Stimulated activated CD8-positive, alpha-beta memory T cell treated with anti-CD3 and anti-CD28 coated beads, Interleukin-4, amount 100 ng/mL, for 24 hours (primary cell): ENCODE measurements at places on chromosomes 2 and 18.

- no peak for DNase-seq
Measured at GRCh38 chr18:74898965-74899364, 301.3 kb downstream of the ZNF407 start.

- no peak for DNase-seq
Measured at GRCh38 chr2:150063931-150064548, 423.4 kb downstream of the RND3 start.

DNA sequence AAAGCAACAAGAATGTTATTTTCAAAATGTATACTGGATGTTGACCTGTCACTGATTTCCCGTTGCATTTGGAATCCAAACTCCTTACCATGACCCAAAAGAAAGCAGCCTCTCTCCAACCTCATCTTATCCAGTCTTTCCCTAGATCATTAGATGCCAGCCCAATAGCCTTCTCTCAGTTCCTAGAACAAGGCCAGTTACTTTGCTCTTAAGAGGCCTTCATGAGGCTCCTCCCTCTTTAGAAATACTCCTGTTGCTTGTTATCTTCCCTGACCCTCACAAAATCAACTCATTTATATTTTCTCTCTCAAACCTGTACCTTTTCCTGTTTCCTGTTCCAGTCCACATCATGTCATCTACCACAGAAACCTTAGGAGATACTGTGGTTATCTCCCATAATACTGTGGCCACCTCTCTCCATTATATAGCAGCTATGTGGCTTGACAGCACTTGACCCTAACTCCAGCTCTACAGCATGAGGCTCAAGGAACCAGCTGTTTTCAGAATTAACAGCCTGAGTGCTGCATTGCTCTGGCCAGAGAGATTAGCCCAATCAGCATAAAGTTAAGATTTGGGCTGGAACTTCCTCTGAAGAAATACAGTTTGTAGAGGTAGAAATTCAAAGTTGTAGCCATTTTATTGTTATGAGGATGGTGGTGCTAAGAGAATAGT lies 22.8 kb downstream of the SRBD1 start:
- no peak for DNase-seq

DNA sequence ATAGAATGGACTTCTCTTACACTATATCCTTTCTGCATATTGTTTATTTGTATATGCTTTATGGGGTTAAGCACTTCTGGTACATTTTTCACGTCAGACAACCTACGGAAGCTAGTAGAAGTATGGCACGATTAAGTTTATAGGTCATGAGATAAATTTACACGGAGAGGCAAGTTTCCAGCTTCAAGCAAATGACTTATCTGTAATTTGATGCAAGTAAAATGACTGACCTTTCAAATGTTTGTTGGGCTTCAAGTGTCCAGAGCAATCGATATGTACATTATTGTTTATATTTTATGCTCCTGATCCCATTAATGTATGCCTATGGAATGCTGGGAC lies 97.5 kb upstream of the EFEMP1 start:
- DNase-seq, result no peak

- DNase-seq, result no peak
Measured at GRCh38 chr2:45614330-45614729, 3.3 kb upstream of the SRBD1 start.

DNA sequence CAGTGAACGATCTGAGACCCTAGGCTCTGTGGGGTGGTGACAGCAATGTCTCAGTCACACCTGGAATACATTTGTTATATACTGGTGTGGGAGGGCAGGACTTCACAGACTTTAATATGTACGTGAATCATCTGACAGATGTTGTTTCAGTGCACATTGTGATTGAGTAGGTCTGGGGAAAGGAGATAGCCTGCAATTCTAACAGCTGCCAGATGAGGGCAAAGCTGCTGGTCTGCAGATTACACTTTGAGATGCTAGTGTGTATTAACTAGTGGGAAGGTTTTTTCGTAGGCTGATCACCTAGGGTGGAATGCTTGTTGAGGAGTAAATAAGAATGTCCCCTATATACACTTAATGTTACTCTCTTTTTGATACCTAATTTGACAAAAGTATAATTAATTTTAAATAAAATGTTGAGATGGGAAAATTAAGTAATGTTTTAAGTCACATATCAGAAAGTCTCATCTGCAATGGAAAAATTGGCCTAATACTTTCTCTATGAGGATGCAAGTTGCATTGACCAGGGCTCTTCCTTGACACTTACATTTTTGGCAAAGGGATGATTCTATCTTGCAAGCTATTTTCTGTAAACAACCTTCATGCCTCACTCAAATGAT lies 496.9 kb upstream of the HNMT start:
- DNase-seq, result no peak

GRCh38 chr2:24262421-24262970 lies 87.6 kb downstream of the FAM228A start:
- DNase-seq, result no peak

DNA sequence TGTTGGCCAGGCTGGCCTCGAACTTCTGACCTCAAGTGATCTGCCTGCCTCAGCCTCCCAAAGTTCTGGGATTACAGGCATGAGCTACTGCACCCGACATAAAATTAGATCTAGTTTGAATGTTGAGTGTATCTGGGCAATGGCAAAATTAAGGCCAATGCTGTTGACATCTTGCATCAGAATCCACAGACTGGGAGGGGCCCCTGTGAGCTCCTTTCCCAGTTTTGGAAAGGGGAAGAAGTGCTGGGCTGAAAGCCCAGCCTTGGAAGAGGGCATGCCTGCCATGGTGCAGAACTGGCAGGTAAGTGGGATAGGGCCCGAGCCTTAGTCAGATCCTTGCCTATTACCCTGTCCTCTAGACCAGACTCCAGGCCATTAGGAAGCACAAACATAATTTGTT lies 4.5 kb upstream of the MYOM1 start:
- DNase-seq, result no peak

- no peak for DNase-seq
Measured at GRCh38 chr18:65230311-65230710, 520.5 kb upstream of the CDH7 start.

- DNase-seq, result no peak
Measured at GRCh38 chr2:223787358-223787757, 50.0 kb downstream of the AP1S3 start.

DNA sequence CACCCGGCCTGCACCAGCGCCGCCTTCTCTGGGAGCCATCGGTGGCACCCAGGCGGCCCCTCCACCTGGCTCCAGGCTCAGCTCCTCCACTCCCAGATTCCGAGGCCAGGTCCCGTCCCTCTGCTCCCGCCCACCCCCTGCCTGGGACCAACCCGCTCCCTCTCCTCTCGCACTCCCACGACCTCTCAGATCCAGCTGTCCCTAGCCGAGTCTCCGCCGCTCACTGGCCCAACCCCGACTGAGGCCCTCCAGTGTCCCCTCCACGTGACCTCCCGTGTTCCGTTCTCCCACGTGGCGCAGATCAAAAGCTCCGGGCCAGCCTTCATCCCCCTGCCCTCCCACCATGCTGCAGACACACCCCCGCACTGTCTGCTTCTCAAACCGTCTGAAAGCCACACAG lies 14.4 kb upstream of the SALL3 start:
- DNase-seq, result no peak

DNA sequence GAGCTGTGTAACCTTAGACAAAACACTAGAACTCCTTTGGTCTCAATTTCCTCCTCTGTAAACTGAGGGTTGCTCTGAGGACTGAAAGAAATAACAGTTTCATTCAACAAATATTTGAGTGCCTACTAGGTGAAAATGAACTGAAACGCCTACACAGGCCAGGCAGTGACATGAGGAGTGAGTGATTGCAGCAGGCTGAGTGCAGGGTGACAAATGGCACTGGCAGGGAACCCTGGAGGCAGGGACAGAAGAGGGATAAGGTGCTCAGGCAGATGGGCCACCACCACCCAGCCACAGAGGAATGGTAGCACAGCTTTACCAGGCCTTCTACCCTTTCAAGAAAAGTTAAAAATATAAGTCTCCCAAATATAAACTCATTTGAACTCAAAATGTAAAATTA lies 11.5 kb upstream of the RNU4ATAC start:
- DNase-seq, result no peak

GRCh38 chr2:128714851-128715312 lies 396.2 kb upstream of the HS6ST1 start:
- DNase-seq, result no peak

DNA sequence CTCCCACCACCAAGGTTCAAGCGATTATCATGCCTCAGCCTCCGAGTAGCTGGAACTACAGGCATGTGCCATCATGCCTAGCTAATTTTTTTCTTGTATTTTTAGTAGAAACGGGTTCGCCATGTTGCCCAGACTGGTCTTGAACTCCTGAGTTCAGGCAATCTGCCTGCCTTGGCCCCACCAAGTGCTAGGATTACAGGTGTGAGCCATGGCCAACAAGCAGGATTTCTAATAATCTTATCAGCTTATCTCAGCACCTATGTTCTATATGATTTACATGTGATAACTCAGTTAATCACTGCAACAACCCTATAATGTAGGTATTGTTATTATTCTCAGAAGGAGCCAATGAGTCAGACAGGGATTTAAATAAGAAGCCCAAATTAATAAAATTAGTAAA lies 80.3 kb downstream of the GORASP2 start:
- DNase-seq, result no peak

GRCh38 chr2:111062417-111062816 lies 58.3 kb upstream of the BCL2L11 start:
- no peak for DNase-seq

DNA sequence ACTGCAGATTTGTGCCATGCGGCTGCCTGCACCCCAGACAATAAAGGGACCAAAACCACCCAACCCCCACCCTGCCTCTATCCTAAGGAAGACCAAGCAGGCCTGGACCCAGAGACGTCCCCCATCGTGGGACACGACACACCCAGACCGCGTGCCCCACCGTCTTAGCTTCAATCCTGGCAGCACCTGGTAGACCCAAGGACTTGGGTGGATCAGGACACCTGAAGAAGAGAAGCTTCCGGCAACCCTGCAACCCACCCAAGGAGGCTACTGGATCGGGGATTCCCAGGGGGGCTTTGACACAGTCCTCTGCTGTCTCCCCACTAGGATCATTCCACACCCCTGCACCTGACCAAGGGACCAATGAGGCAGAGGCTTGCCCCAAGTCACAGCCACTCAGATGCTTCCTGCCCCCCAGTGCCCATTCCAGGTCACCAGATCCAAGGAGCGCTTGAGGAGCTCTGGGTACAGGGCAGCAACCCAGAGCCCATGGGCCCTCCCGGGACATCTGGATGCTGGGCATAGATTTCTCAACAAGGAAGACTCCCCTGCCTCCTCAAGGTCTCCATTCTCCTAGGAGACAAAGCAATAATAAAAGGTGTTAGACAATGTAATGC lies 3.6 kb downstream of the ALPI start:
- no peak for DNase-seq

DNA sequence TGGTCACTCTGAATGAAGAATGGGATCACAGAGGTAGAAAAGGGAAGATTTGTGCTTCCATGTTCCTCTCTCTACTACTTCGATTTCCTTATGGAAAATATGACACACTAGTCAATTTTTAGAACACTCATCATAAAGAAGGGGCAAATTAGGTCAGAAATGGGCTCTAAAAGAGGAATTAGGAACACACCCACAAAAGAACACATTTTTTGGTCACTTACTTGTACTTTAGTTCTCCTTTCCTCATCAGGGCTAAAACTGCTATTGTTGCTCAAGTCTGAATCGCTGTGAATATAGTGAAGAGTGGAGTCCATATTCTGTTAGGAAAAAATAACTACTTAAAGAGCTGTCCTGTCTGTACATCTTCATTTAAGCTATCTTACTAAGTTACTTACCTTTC lies 52.6 kb downstream of the PPP4R1 start:
- no peak for DNase-seq

- DNase-seq, result no peak
Measured at GRCh38 chr2:238259061-238260020, 19.5 kb upstream of the HES6 start.

DNA sequence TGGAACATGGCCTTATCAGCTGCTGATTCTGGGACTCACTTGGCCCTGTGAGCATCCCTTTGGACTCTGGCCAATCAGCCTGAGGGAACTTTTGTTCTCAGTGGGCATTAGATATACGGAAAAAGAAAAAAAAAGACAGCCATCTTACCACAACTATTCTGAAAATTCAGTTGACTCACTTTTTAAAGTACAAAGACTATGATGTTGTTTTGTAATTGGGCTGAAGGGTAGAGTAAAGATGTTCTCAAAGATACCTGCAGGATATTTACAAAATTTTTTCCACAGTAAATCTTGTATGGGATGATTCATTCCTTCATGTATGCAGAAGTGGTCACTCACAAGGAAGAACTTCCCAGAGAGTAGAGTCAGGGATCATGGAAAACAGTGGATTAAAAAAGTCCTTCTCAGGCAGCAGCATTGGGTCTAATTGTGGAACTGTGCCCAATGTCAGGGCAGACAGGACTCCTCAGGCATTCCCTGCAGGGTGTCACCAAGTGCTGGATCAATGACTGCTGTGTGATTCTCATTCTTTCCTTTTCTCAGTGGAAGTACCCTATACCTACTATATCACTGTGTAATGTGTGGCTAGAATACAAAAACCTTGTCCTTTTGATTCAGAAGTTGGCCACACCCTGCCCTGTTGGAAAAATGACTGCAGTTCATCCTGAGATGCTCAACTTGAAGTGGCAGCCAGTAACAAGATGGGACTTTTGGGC lies 35.4 kb downstream of the SULT1C4 start:
- no peak for DNase-seq

- no peak for DNase-seq
Measured at GRCh38 chr2:204538182-204539018, 6.9 kb upstream of the PARD3B start.

- DNase-seq, result no peak
Measured at GRCh38 chr2:69482471-69482870, 45.2 kb upstream of the NFU1 start.

DNA sequence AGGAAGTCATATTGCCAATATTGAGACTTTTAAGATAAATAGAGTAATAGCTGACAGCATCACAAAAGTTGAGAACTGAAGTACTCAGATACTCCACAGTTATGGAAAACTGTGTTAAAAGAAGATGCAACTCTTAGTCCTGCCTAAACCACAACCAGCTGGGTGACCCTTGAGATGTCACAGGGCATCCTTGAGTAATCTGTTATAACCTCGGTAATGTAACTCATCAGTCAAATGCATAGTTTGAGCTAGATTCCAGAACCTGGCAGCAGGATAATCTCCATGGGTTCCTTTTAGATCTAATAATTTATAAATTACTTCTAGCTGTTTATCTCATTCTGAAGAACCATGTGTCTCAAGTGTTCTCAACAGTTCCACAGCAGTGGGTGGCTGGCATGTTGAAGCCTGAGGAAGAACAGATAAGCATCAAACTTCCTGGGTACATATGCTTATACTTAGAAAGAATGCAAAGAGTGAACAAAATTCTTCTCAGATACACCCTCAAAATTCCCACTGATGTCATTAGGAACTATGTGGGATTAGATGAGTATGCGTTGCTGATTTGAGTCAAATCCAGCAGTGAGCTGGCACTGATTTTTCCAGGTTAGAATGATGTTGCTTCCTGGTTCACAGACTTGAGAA lies 304.1 kb upstream of the ERBB4 start:
- no peak for DNase-seq

- no peak for DNase-seq
Measured at GRCh38 chr2:215884451-215885087, 128.8 kb downstream of the MREG start.

- DNase-seq, result no peak
Measured at GRCh38 chr2:201795607-201796477, 10.5 kb upstream of the CDK15 start.
